ENCODE measurements at places on chromosomes 2 and 18.
A peak's percentile ranks its signal among the peaks of the same experiment; 100 is the strongest.

GRCh38 chr2:233085839-233086150 is 25.7 kb downstream of the INPP5D start:
- no peak for DNase-seq

DNA sequence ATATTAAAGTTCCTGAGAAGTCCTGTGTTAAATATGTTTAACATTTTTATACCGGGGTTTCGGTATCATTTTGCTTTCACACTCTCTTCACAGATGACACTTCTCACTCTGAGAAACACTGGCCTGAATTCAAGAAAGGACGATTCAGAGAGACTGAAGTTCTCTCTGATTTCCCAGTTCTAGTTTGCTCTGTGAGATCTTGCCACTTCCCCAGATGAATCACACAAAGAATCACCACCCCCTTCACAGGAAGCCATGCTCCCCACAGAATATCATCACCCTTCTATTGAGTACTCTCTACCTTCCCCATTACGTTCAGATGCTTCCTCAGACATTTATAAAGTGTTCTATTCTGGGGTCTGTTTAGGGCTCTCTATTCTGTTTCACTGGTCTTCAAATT is 16.1 kb upstream of the CD207 start:
- DNase-seq, result no peak

DNA sequence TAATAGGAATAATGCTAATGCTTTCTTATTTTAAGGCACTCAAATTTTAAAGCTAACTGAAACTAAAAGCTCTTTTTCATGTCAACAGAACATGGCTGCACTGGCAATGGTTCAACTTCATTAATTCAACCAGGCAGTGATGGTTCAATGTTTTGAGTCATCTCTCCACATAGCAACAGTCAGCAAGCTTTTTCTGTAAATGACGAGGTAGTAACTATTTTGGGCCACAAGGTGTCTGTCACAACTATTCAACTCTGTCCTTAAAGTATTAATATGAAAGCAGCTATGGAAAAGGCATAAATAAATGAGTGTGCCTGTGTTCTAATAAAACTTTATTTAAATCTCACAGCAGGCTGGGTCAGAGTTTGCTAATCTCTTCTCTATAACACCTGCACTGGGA is 1425.6 kb upstream of the PIK3C3 start:
- DNase-seq, result peak; percentile 1

GRCh38 chr2:861655-862354 is 88.8 kb upstream of the SNTG2 start:
- DNase-seq, result no peak

DNA sequence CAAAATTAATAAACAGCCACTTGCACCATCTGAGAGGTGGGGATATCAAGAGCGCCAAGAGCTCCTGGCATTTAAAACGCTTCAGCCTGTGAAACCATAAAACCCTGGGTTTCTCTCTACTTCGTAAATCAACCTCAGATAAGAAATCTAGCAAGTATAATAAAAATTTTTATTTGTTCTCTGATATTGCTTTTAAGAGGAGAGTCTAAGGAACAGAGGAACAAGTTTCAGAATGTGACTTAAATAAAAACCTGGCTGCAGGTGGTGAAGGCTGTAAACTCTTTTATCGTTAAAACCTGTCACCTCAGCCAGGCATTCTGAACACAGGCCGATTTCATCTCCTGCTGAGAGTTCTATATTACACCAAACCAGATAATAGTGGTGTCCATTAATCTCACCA is 9.9 kb downstream of the DYTN start:
- no peak for DNase-seq

DNA sequence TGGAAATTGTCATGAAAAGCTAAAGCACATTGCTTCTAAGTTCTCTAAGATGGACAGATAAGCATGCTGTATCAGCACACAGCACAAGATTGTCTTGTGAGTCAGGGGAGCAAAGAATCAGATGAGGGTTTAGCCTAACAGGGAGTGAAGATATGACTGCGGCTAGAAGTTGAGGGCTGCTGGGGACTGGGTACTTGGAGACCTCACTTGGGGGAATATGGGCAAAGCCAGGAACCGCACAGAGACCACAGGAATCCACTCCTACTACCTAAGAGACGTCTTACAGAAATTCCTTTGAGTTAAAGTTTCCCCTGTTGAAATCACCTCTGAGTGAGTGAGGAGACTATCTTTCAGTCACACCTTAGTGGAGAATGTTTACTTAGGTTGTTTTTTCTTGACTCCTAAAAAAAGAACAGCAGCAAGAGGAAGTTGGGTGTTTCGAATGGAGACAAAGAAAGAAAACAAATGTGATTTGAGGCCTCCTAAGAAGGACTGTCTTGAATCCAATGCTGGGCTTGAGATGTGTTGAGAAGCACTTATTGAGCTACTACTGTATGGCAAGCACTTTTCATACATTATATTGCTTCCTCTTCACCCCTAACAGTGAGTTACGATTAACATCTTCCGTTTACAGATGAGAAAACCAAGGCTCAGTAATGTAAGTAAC is 100.7 kb downstream of the ANKRD44 start:
- peak; percentile 90 for DNase-seq

GRCh38 chr18:60445341-60445740 is 72.8 kb upstream of the MC4R start:
- no peak for DNase-seq

GRCh38 chr2:236706288-236706687 is 136.7 kb downstream of the ACKR3 start:
- no peak for DNase-seq

GRCh38 chr18:11851806-11852337 is 659 bp downstream of the CHMP1B start:
- no peak for DNase-seq
